Right renal pelvis (tissue), 4 donors: ENCODE measurements at places on chromosomes 2 and 18.

GRCh38 chr2:55966401-55967118, 43.0 kb upstream of the EFEMP1 start:
- DNase-seq = no peak

- DNase-seq = no peak
These were observed 716 bp downstream of the MMADHC start for GRCh38 chr2:149586898-149587219.

GRCh38 chr2:164835302-164835701, 6.3 kb downstream of the COBLL1 start:
- DNase-seq = no peak

DNA sequence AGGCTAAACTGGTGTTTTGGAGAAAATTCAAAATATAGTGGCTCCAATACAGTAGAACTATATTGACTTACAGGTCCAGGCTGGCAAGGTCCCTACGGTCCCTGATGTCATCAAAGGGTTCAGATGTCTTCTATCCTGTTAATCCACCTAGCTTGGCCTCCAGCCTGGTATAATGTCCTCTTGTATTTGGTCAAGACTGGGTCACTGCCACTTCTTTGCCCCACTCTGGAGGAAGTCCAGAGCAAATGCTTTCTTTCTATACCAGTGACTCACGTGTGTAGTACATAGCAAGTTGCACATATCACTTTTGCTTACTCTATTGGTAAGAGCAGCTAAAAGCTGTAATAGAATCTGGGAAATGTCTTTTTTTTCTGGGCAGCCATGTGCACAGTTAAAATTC, 80.8 kb downstream of the LCLAT1 start:
- DNase-seq = no peak

DNA sequence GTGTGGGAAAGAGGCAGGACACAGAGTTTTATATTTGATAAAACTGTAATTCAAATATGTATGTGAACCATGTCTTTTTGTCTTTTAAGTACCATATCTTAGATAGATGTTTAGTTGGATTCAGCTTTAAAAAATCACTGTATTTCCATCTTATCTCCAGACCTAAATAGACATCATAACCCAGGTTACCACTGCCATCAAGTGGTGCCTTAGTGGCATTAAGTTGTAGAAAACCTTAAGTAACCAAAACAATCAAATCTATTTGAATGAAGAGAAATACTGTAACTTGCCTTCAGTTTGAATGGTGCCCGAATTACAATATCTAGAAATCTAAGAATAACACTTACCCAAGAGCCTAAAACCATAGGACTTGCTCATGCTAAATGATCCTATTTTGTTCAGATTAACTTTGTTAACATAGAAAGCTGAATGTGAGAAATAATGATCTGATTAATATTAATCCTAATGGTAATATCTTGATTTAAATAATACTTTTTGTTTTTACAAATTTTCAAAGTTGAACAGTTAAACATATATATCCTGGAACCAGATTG, 92.5 kb upstream of the MAP2 start:
- DNase-seq = peak; percentile 12

DNA sequence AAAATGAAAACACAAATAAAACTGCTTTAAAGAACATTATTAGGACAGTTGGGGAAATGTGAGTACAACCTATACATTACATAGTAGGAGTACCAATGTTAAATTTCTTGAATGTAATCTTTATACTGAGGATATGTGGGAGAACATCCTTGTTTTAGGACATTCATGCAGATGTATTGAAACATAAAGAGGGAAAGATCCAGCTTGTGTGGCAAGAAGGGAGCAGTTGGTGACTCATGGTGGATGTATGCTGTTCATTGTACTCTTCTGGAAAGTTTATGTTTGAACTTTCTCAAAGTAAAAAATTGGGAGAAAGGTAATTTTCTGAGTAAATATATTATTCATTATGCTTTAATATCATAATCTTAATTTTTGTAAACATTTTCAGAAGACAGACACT, 132.1 kb upstream of the DLGAP1 start:
- no peak for DNase-seq

GRCh38 chr2:104599787-104600510, 254.0 kb upstream of the POU3F3 start:
- no peak for DNase-seq

GRCh38 chr2:24515335-24515734, 24.3 kb downstream of the NCOA1 start:
- DNase-seq = no peak

DNA sequence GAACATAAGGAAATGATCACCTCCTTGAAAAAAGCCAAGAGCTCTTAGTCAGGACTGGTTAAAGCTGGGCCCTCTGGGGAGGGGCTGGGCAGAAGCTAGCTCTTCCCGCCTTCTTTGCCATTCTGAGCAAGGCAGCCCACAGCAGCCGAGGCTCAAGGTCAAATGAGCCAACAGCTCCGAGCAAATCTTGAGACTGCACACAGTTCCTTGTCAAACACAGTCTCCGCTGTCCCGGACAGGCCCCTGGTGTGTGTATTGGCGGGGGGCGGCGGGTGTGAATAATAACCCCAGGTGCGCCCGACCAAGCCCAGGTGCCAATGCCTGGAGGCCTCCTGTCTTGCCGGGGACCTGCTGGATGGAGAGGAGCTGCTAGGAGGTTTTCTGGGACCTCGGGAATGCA, 46.4 kb upstream of the ACAA2 start:
- DNase-seq = no peak

GRCh38 chr18:59265246-59265973, 7.8 kb downstream of the RAX start:
- no peak for DNase-seq

- no peak for DNase-seq
These were observed 53.2 kb upstream of the GPR17 start for GRCh38 chr2:127592761-127593227.
